GM04504 (cell line): ENCODE measurements at places on chromosomes 6 and 20.

- DNase-seq = no peak
These were observed 232.3 kb upstream of the FKBP1C start for GRCh38 chr6:62978920-62979319.

GRCh38 chr6:150456466-150456865 is 87.7 kb downstream of the IYD start:
- no peak for DNase-seq

DNA sequence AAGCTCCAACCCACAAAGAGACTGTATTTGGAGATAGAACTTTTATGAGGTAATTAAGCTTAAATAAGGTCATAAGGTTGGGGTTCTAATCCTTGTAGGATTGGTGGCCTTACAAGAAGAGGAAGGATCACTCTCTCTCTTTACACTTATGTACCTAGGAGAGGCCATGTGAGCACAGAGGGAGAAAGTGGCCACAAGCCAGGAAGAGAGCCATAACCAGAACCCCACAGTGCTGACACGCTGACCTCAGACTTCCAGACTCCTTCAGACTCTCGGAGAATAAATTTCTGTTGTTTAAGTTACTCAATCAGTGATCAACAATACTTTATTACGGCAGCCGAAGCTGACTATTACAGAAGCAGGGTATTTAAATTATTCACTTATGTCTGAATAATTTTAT is 430.5 kb upstream of the EPHA7 start:
- DNase-seq = no peak

- no peak for DNase-seq
These were observed 24.3 kb downstream of the HTR1E start for GRCh38 chr6:86961455-86962200.

DNA sequence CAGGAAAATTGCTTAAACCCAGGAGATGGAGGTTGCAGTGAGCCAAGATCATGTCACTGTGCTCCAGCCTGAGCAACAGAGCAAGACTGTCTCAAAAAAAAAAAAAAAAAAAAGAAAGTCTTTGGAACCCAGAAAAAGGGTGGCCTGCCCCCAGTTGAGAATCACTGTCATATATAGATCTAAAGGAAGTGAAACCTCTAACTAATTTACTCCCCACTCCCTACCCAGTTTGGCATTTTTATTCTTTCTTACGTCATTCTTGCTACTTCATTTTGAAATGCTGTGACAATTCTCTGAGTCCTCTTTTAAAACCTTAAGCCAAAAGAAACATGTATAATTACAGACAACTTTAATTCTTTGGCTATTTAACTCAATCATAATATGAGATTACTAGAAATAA is 254.8 kb downstream of the CDC5L start:
- no peak for DNase-seq

- no peak for DNase-seq
These were observed 34.0 kb downstream of the NT5E start for GRCh38 chr6:85483846-85484245.

DNA sequence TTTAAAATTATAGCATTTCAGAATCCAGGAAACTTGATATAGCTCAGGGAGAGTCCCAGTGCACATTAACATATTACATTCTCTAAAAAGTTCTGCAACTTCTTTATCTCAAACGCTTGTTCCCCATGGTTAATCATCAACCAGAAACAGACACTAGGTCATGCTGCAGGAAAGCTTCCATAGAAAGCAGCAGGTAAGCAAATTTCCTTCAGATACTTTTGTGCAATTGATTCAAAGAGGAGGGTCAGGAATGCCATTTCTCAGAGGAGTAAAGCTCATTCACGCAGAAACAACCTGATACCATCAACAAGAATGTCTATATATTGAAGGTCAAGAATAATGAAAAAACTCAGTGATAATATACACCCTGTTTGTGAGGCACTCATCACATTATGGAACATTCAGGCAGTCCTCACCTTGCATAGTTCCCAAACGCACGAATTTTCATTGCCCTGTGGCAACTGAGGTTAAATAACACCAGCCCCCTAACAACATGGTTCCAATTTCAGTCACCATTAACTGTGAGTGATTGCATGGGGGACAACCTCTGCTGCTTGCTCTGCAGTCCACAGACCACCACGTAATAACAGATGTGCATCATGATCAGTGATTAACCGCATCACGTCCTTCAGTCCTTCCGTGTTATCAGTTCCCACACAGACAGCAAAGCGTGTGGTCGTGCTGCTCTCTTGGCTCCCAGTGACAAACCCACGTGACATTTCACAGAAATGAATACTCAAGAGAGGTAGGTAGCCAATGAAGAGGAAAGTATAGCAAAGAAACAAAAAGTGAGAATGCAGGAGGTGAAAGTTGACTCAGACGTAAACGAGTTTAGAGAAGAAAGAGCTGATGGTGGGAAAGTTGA is 95.7 kb downstream of the LY86 start:
- DNase-seq = no peak
